Lower leg skin (tissue), 4 donors: ENCODE measurements at places on chromosomes 3 and 15. TPM values are rescaled to one million over a fixed set of nuclear protein-coding genes. Genes with fewer than 3 reads are reported as not detected.
A peak's percentile ranks its signal among the peaks of the same experiment; 100 is the strongest.

- no peak for DNase-seq
These were observed 29.1 kb upstream of the NOX5 start for GRCh38 chr15:68985361-68985891.

DNA sequence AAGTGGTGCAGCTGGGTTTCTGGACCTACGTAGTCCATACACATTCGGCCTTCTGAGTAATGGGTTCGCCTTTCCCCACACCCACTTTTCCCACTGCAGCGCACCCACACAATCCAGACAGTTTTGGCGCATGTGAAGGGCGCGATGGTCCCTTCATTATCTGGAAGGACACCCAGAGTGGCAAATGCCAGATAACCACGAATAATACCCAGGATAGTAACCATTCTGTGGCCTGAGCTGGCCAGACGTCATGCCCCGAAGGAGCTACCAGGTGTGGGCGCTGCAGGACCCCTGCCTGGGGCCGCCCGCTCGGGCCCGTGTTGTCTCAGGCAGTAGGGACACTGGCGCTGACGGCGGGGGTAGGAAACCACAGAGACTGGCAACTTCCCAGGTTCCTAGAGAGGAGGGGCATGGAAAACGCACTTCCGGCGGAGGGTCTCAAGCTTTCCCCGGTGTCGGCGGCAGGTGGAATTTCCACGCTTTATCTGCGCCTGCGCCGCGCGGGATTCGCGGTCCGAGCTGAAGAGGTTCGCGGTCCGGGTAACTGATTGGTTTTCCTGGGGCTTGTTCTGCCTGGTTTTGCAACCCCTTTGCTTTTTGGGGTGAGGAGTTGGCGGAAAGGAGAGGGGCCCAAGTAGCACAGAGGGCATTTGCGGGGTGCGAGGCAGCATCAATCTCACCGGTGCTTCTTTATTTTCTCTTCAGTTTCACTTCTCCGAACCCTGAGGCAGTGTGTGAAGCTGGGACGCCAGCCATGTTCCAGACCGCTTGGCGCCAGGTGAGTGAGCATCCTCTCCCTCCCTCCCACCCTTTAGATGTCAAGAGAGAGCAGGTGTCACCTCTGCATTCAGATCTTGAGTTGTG is at the start of gene ZNF620:
TSS of gene ZNF620 (plus strand) at position 441 of the 864 bp plus-strand sequence. CDS start at position 755, 314 bp downstream.
- peak; percentile 27 for DNase-seq

DNA sequence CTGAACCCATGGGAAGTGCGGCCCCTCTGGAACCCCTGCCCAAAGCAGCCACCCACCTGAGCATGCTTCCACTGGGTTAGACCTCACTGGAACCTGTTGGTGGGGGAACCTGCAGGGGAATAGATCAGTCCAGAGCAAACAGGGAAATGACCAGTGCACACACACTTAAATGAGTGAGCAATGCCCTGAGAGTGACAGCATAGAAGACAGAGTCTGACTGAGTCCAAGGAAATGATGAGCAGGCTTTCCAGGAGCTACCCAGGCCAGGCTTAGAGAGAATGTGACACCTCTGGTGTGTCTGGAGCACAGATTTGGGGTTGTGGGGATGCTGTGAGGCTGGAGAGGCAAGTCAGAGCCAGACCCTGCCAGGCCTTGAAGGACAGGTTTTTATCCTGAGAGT is 28.5 kb downstream of the PLA1A start:
- no peak for DNase-seq

DNA sequence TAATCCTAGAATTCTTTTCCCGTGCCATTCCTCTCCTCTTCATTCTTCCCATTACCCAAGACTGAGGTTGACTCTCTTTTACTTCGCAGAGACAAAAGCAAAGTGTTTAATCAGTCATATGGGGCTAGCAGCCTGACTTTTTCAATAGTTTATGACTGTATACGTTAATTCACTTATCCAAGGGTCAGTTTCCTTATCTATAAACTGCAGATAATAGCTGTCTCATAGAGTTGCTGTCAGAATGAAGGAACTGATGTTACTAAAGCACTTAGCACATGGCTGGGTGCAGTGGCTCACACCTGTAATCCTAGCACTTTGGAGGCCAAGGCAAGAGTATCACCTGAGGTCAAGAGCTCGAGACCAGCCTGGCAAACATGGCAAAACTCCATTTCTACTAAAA is 43.5 kb upstream of the ULK4 start:
- DNase-seq = no peak

- no peak for DNase-seq
These were observed 144.5 kb downstream of the PDZRN3 start for GRCh38 chr3:73480187-73480672.

PLA2G4D gene
- 51.6 TPM for total RNA-seq

GRCh38 chr3:133152056-133152455 is 113.9 kb downstream of the TMEM108 start:
- no peak for DNase-seq

- no peak for DNase-seq
These were observed 190.1 kb downstream of the ZIC4 start for GRCh38 chr3:147216143-147216673.

DNA sequence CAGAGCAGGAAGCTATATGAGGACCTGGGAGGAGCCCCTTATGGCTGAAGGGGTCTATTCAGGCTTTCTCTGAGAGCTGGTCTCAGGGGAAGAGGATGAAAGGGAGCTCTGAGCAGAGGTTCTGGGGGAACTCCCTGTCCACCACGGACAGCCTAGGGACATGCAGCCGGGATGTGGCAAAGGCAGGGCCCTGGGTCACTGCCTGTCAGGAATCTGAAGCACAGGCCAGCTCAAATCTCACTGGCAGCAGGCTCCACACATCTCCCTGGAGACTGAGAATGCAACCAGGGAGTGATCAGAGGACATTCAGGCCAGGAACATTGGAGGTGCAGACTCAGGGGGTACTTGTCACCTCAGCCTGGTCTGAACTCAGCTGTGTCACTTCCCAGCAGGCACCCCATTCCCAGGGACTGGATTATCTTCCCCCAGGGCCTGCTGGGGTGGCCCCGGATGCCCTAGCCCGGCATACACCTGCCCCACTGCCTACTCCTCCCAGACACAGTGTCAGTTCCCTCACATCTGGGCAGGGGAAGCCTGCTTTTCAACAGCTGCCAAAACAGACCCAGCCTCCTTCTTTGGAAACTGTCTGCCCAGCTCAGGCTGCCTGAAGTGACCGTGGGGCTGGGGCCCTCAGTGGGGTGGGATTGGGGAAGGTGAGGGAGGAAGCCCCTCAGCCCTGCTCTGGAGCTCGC is 18.3 kb upstream of the SEMA3F start:
- no peak for DNase-seq

DNA sequence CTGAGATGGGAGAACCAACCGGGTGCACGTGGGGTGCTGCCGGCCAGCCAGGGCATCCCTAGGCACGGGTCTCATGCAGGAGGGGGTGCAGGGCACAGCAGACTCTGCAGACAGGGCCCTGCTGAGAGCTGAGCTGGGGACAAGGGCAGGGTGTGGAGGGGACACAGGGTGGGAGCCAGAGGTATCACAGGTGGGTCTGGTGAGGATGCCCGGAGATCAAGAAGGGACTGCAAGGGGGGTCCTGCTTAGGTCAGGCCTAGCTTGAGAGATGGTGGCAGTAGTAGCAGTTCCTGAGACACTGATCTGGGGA is 39.5 kb upstream of the PRR23E start:
- no peak for DNase-seq

IL12A gene
- total RNA-seq = 0.36 TPM

- no peak for DNase-seq
These were observed 47.4 kb upstream of the ITGA11 start for GRCh38 chr15:68479406-68479805.

DNA sequence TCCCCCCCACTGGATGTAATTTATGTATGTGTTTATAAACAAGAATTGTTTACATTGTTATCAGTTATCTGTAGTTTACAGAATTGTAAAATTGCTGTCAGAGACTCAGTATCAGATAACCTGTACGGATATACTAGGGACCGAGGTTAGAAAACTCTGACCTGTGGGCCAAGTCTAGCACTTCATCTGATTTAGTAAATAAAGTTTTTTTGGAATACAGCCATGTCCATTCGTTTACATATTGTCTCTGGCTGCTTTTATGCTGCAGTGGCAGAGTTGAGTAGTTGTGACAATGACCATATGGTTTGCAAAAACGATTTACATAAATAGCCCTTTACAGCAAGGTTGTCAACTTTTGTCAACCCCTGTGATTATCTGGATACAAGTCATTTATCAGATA is 52.6 kb downstream of the LRRC28 start:
- no peak for DNase-seq

GRCh38 chr3:157147099-157147803 is 12.7 kb downstream of the CCNL1 start:
- DNase-seq = no peak

DNA sequence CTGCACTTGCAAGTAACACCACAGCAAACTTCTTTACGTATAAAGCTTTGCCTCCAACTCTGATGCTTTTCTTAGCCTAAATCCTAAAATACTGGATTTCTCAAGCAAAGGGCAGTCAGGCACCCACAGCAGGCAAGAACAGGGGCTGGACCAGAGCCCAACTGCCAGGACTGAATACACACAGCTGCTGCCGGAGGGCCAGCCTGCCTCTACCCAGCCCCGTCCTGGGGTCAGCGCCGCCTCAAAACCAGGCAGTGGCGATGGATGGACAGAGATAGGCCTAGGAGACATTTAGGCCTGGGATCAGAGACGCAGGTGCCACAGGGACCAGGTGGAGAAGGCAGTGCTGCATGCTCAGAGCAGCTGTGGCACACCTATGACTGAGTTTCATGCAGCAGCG is 47.6 kb upstream of the SEC61A1 start:
- no peak for DNase-seq

DNA sequence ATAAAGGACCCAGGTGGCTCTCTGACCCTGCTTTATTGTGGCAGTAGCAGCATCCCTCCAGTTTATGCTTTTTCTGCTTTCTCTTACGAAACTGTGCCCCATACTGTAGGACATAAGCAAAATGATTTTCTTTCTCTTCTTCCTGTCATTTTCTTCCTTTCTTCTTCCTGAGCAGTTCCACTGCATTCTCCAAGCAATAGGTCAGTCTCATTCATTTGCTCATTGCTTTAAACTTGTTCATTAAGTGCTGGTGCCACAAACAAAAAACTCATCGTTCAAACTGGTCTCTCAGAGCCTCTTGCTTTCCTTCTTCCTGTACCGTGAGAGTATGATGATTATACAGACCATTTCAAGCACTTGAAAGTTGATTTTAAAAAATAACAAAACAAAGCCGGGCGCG is 66.8 kb downstream of the PDE8A start:
- DNase-seq = no peak

GRCh38 chr3:190205739-190206138 is 85.0 kb upstream of the P3H2 start:
- DNase-seq = no peak

MME gene
- 3.8 TPM for total RNA-seq

DNA sequence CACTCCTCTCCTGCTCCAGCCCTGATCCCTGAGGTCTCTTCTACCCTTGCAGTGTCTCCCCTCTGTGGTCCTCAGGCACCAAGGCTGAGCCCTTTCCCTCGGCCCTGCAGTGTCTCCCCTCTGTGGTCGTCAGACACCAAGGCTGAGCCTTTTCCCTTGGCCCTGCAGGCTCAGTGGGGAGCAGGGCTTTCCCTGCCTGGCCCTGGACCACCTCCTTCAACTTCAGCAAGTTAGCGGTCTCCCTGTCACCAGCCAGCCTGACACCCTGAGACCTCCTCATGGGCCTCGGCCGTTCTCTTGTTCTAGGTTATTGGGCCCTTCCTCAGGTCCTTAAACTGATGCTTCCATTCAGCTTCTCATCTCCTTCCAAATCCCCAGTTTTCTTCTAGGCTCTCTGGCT is 4.3 kb downstream of the NRROS start:
- DNase-seq = no peak

DNA sequence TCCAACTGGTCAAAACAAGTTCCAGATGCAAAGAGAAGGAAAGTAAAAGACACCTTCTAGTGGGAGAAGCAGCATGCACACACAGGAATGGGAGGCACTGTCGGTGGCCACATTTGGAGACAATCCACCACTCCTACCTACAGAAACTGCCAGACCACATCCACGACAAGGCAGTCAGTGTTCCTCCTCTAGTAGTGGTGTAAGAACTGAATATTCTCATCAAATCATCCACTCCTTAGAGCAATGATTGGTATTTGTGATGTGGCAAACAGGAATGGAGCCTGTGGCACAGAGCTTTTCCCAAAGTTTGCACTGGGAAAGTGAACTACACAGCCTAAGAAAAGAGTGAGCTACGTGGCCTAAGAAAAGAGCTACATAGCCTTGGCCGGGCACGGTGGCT is 5.1 kb upstream of the SPINT1 start:
- no peak for DNase-seq

SI gene
- total RNA-seq = not detected

DNA sequence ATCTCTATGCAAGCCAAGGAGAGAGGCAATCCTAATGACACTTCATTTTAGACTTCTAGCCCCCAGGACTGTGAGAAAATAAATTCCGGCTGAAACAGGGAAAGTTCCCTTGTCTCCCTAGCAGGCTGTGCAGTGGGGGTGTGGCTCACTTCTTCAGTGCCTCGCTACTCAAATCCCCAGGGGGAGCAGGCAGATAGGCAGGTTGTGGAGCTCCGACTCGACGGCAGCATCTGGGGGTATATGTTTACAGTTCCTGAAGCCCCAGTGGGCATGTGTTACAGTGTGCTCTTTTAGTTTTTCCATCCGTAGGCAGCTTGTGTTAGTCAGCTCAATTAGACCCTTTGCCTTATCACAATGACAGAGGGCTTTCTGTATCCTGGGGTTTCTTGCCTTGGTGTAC is 836.5 kb downstream of the PDCD6IP start:
- DNase-seq = no peak

DNA sequence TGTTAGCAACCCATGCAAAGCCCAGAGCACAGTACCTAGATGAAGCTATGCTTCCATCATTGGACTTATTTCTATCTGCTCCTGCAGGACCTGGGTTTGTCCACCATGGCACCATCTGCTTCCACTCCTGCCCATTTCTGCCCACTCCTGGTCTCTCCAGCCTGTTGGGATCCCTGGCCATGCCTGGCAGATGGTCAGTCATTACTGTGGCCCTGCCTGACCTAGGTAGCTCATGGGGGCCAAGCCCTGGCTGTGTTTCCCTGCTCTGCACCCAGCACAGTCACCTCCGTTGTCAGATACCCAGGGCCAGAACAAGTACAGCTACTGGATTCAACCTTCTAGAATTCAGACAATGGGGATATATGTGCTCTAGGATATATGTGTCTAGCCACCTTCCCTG is 185.8 kb upstream of the TLE3 start:
- no peak for DNase-seq

- DNase-seq = no peak
These were observed 61.4 kb downstream of the DENND4A start for GRCh38 chr15:65730549-65731172.

DNA sequence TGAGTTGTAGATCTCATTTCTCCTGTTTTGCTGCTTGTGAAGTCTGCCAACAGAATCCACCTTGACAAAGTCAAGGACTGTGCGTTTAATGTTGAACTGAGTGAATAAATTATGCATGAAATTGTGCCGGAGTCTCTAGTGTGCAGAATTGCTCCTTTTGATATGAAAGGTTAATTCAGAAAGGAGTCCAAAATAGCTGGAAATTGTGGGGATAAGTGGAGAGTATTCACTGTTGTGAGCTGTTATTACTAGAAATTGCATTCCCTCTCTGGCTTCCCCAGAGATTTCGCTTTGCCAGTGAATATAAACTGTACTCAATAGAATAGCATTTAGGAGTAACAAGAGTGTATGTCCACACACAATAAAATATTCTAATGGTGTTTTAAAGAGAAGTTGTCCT is 43.1 kb downstream of the SAMMSON start:
- DNase-seq = no peak
